ENCODE measurements at places on chromosomes 6 and 20.
A peak's percentile ranks its signal among the peaks of the same experiment; 100 is the strongest.

- peak; percentile 1 for DNase-seq
These were observed 116.2 kb downstream of the LCA5 start for GRCh38 chr6:79421001-79421411.

DNA sequence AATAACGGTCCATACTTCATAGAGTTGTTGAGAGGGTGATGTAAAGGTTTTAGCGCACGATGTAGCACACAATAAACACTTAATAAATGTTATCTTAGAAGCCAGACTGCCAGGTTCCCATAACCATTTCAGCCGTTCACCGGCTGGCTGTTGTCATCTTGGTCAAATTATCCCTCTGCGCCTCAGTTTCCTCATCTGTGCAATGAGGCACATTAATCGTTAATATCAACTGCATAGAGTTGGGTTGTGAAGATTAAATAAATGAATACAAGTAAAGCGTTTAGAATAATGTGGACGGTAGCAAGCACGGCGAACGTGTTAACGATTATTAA lies 432 bp upstream of the PSMF1 start:
- no peak for DNase-seq

DNA sequence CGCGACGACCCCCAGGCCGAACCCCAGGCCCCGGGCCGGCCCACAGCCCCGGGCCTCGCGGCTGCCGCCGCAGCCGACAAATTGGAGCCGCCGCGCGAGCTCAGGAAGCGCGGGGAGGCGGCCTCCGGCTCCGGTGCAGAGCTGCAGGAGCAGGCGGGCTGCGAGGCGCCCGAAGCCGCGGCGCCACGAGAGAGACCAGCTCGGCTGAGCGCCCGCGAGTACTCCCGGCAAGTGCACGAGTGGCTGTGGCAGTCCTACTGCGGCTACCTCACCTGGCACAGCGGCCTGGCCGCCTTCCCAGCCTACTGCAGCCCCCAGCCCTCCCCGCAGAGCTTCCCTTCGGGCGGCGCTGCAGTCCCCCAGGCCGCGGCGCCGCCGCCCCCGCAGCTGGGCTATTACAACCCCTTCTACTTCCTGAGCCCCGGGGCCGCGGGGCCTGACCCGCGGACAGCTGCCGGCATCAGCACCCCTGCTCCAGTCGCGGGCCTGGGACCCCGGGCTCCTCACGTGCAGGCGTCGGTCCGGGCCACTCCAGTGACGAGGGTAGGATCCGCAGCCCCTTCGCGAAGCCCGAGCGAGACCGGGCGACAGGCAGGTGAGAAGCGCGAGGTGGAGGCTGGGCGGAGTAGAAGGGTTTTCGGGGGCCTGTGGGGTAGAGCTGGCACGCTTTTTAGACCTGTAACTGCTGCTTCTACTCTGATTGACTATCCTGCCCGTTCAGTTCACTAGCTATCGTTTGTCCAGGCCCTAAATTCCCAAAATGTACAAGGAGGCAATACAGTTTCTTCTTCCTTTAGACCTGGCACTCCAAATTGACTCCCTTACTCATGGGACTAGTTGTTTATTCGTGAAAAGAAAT lies 654 bp downstream of the FAM8A1 start:
- DNase-seq, result peak; percentile 21

DNA sequence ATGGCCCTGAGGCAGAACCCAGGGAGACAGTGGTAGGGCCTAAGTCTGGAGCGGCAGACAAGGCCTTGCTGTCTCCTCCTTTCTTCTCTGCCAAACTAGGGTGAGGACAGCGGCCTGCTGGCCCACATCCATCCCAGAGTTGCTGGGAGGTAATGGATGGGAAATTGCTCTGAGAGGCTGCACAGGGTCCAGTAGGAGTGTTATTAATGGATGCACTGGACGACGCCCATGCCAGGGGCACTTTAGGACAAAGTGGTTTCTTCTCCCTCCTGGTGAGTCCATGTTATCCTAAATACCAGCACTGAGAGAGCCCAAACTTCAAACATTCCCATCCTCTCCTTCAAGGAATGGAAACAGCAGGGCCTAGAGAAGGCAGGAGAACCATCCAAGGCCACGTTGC lies 28.3 kb upstream of the PREX1 start:
- DNase-seq, result no peak

- DNase-seq, result no peak
These were observed 129.9 kb upstream of the CHD6 start for GRCh38 chr20:41748051-41748450.

DNA sequence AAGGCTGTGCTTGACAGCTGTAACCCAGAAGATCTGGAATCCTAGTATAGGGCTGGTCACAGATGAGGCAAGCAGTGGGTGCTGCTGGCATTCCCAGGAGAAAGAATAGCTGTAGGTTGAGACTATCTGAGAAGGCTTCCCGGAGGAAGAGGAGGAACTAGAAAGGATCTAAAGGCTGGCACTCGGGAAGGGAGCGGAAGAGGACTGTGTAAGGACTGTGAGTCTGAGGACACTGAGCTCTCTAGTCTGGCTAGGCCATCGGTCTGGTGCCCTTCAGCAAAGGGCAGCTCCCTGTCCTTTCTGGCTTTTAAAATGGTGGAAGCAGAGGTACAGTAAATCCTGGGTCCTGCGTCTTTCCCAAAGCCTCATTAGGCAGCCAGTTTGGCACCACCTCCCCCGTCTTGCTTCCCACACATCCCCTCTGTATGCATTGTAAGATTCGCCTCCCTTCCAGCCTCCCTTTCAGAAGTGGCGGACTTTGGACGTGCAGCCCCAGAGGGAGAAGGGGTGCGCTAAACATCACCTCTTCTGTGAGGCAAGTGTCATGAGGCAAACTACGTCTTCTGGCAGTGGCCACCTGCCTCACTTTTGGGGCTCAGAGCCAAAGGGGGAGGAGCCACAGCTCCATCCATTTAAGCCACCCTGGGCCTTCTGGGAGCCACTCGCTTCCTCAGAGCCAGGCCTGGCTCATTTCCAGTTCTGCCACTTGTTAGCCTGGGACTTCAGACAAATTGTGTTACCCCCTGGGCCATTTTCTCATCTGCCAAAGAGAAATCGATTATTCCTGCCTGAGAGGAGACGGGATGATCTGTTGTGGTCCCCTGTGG lies 8.6 kb downstream of the SNPH start:
- DNase-seq, result no peak

DNA sequence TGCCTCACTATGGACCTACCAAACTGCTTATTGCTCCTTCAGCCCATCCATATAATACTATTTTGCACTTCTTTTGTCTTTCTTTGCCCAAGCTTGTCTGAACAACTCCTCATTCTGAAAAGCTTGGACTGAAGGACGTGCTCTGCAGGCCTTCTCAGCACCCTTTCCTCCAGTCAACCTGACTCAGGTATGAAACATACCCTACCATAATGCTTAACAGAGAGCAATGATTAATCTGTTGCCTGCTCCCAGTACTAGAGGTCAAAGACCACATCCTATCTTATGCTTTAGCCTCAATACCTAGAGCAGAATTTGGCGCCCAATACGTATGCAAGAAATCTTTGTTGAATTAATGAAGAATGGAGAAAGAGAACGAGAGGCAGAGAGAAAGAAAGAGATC lies 55.2 kb downstream of the ATXN1 start:
- no peak for DNase-seq

DNA sequence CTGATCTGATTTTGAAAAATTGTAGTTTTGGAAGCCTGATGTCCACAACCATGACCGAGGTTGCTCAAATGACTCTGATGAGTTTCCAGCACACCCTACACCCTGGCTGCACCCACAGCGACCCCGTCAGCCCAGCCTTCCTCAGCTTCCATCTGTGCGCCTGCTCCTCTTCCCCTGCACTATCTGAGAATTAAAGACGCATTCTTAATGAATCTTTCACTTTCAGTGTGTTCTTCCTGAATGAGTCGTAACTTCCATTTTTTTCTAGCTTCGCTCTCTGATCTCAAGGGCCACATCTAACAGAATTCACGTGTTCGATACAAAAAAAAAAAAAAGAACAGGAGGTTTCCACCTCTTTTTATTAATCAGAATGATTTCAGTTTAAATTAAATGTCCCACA lies 21.3 kb upstream of the RREB1 start:
- no peak for DNase-seq

GRCh38 chr6:1747531-1747930 lies 137.8 kb downstream of the FOXC1 start:
- DNase-seq, result no peak

DNA sequence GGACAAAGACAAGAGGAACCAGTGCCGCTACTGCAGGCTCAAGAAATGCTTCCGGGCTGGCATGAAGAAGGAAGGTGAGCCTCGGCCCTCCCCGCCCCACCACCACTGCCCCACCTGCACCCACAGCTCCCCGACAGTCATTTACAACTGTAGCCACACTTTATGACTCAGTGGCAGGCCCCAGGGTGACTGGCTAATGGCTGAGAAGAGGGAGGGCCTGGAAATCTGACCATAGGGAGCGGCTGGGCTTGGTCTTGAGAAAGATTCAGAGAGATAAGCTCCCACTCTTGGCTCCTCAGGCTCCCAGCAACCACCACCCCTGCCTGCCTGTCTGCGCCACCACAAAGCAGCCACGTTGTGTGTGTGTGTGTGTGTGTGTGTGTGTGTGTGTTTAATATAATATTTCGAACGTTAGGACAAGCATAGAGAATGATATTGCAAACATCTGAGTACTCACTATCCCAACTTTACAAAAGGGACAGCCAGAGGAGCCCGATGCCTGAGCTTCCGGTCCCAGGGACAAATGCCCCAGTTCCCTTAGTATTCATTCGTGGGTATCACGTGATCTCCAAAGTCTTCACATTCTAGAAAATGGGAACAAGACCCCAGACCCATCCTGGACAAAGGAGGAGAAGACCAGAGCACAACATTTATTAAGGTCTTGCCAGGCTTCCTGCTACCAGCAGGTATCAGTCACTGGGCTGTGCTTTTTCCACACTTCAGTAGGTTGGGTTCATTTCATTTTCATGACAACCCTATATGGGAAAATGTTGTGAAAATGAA lies 52.1 kb downstream of the HNF4A start:
- no peak for DNase-seq

GRCh38 chr20:53625311-53626129 lies 31.9 kb upstream of the ZNF217 start:
- DNase-seq, result no peak

DNA sequence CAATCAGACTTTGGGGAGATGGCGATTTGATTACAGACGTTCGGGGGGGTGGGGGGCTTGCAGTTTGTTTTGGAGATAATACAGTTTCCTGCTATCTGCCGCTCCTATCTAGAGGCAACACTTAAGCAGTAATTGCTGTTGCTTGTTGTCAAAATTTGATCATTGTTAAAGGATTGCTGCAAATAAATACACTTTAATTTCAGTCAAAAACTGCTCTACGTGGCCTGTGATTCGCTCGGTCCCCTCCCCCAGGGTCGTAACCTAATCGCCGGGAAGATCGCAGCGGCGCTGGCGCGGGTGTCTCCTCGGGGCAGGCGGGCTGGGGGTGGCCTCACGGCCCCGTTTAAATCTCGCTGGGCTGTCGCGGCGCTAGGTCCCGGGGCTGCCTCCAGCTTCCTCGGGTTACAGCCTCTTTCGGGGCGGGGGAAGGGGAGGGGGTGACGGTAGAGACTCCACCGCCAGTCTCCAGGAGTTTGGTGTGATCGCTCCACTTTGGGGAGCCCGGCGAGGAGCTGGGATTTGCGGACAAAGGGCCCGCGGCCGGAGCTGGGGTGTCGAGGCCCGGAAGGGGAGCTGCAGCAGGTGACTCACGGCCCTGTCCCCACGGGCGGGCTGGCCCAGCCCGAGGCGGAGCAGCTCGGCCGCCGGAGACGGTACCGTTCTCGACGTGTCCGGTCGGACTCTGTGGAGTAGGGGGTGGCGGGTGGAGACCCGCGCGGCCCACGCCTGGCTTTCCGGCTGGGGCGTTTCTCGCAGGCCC lies 4.2 kb downstream of the FOXC1 start:
- no peak for DNase-seq

GRCh38 chr6:136822046-136822375 lies 381 bp upstream of the PEX7 start:
- DNase-seq, result peak; percentile 26

DNA sequence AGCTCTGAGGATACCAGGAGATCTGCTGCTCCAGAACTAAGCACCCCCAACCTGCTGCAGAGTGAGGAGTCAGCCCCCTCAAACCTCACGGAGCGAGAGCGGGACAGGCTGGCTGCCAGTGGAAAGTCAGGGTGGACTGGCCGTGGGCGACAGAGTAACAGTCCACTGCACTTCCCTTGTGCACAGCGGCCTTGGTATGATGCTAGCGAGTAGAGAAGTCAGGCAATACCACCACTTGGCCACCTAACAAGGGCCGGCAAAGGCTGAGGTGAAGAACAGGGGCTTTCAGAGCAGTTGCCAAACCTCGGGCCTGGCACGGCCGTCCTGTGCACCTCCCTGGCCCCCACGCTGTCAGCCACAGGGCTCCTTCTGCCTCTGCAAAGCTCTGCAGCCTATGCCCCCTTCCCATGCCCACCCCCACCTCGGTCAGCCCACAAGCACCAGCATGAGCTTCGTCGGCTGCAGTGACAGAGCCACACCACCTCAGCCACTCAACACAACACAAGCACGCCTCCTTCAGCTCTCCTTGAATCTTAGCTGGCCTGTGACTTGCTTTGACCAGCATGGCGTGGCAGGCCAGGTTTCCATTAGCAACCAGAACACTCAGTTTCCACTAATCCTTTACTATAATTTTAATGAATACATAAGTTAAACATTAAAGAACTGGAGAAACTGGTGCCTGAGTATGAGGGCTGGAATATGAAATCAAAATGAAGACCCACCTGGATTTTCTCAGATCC lies 127.6 kb upstream of the SNX9 start:
- no peak for DNase-seq

DNA sequence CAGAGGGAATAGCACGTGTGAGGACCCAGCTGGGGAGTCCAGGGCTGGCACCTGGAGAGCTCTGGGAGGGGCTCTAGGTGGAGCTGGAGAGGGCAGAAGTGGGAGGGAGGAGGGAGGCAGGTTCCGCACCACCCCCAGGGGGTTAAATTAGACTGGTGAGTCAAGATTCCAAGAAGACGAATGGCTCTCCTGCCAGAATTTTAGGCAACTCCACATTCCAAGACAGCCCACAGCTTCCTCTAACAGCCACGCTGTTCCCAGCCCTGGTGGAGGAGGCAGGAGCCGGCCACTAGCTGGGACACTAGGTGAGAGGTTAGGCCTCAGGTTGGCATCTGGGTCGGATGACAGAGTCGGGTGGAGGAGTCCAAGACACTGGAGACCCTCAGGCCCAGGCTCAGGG lies 60.2 kb downstream of the TFAP2C start:
- no peak for DNase-seq

- DNase-seq, result no peak
These were observed 14.7 kb upstream of the SSTR4 start for GRCh38 chr20:23020230-23021018.

DNA sequence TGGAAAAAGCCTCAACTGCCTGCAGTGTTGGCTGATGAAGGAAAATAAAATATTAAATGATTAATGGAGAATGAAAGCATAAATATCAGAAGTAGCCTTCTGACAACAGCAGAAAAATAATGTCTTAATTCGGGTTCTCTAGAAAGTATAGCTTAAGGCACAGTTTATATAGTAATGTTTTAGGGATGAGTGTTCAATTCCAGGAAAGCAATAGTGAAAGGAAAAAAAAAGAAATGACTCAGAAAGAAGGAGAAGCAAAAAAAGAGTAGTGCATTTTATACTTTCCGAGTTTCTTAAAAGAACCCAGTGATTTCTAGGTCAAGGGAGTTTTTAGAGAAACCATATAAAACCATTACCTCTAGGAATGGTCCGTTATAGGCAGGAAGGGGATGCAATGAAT lies 137.3 kb downstream of the HTR1B start:
- no peak for DNase-seq

- DNase-seq, result no peak
These were observed 149.1 kb downstream of the LMBRD1 start for GRCh38 chr6:69647726-69648125.

GRCh38 chr6:77015350-77015749 lies 447.9 kb downstream of the HTR1B start:
- DNase-seq, result no peak

- no peak for DNase-seq
These were observed 115.0 kb downstream of the HFE start for GRCh38 chr6:26202201-26202611.

Measured in amniotic stem cell (primary cell).